ENCODE measurements at places on chromosomes 2 and 18.

- no peak for DNase-seq
These were observed 25.8 kb upstream of the LHCGR start for GRCh38 chr2:48781366-48781765.

DNA sequence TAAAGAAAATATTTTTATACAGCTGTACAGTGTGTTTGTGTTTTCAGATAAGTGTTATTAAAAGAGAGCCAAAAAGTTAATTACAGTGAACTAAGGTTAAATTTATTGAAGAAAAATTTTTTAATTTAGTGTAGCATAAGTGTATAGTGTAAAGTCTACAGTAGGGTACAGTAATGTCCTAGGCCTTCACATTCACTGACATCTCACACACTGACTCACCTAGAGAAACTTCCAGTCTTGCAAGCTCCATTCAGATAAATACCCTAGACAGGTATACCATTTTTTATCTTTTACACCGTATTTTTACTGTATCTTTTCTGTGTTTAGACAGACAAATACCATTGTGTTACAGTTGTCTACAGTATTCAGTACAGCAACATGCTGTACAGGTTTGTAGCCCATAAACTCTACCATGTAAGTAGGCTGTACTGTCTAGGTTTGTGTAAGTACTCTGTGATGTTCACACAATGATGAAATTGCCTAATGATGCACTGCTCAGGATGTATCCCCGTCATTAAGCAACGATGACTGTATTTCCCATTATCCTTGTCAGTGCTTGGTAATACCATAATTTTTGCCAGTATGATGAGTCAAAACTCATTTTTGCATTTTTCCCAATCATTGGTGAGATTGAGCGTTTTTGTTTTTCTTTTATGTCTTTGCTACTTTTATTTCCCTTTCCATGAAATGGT lies 48.2 kb upstream of the B3GNT2 start:
- no peak for DNase-seq

DNA sequence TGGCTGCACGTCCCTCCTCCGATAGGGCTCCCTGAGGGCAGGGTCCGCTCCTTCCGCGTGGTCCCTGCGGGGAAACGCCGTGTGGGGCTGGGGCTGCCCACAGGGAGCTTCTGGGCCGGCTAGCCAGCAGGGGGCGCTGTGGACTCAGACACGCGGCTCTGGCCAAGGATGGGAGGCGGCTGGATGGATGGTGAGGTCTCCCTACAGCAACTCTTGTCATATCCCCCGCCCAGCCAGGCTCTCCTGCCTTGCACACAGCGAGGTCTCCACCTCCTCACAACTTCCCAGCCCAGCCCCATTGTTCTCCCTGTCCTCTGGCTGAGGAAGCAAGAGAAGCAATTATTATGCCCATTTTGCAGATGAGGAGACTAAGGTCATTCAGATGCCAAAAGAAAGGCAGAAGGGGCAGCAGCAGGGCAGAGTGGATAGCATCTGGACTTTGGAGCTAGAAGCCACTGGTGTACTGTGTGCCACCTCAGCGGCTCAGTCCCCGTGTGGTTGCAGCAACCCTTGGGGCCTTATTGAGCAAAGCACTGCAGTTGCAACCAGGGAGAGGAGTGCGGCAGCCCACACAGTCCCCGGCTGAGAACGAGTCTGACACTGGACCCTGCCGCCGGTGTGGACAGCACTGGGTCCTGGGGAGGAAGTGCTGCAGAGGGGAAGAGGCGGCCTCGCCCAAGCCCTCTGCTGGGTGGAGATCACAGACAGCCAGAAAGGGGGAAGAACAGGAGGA lies 99.0 kb downstream of the ZFP36L2 start:
- DNase-seq, result peak; percentile 95

DNA sequence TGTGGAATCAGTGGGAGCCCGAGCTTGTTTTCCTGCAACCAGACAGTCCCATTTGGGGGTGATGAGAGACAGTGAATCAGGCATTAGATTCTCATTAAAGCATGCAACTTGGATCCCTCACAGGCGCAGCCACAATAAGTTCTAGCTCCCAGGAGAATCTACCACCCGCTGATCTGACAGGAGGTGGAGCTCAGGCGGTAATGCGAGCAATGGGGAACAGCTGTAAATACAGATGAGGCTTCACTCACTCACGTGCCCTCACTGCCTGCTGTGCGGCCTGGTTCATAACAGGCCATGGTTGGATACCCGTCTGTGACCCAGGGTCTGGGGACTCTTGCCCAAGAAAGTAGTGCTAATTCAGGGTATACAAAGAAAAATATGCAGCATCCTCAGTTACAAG lies 144.8 kb upstream of the RGPD4 start:
- DNase-seq, result no peak

- DNase-seq, result no peak
These were observed 40.9 kb downstream of the KDM3A start for GRCh38 chr2:86482034-86482433.

Data from stimulated activated CD4-positive, alpha-beta T cell treated with anti-CD3 and anti-CD28 coated beads, Interleukin-2, amount 100 ng/mL, for 48 hours (primary cell).